ENCODE measurements at places on chromosomes 3 and 15.

GRCh38 chr3:122628567-122628966 lies 51.1 kb downstream of the PARP15 start:
- no peak for DNase-seq

DNA sequence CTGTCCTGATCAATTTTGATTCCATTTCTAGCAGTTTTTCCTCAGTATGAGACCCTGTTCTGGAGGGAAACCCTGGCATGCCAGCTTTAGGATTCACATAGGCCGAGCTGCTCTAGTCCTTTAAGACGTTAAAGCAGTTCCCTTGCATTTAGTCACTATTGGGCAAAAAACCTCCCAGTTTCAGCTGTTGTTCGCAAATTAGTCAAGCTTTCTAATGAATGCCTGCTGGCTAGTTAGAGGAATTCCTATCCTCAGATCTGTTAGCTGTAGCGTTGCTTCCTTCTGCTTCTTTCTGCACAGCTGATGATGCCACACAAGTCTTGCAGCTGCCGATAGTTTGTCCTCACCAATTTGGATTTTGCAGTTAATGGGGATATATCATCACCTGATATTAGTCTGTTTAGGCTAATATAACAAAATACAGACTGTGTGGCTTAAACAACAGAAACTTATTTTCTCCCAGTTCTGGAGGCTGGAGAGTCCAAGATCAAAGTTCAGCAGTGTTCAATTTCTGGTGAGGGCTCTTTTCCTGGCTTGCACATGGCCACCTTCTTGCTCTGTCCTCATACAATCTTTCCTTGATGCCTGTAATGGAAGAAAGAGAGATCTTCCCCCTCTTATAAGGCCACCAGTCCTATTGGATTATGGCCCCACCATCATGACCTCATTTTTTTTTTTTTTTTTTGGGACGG lies 7.5 kb upstream of the UBL7 start:
- no peak for DNase-seq

- DNase-seq: no peak
Observed at GRCh38 chr3:156300371-156300770, 180.0 kb downstream of the KCNAB1 start.

GRCh38 chr15:98582900-98583554 lies 65.3 kb upstream of the IGF1R start:
- no peak for DNase-seq

DNA sequence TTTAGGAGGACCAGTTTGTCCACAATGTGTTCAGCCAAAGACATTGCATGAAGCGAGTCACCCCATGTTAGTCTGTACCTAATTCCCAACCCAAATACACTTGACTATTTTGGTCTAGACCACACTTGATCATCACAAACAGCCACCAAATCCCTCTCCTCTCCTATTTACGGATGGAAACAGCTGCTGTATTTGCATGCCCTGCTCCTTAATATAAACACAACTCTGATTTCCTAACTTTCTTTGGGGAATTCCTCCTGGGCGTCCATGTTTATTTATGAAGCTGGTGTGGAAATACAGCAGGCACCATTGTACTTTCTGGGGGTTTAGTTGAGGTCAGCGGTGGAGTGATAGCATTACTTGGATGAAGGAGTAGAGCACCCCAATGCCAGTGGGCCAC lies 235.2 kb downstream of the TLE3 start:
- no peak for DNase-seq

GRCh38 chr3:51384055-51384725 lies 901 bp upstream of the MANF start:
- DNase-seq: no peak

DNA sequence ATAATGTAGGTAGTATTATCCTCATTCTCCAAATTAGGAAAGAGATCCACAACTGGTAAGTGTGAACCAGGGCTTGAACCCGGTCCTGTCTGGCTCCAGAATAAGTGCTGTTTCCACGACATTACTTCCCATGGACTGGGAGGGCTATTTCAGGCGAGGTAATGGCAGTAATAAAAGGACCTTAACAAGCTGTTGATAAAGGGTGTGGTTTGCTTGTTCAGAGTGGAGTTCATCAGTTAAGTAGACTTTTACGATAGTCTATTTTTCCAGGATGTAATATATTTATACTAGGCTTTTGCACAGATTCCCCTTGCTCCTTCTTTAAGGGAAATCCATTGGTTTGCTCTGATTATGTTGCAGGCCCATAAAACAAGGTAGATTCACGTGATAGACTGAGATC lies 88.4 kb upstream of the TNFAIP8L3 start:
- DNase-seq: no peak

- DNase-seq: peak; percentile 54
Observed at GRCh38 chr3:125585595-125586223, 9.6 kb downstream of the OSBPL11 start.

DNA sequence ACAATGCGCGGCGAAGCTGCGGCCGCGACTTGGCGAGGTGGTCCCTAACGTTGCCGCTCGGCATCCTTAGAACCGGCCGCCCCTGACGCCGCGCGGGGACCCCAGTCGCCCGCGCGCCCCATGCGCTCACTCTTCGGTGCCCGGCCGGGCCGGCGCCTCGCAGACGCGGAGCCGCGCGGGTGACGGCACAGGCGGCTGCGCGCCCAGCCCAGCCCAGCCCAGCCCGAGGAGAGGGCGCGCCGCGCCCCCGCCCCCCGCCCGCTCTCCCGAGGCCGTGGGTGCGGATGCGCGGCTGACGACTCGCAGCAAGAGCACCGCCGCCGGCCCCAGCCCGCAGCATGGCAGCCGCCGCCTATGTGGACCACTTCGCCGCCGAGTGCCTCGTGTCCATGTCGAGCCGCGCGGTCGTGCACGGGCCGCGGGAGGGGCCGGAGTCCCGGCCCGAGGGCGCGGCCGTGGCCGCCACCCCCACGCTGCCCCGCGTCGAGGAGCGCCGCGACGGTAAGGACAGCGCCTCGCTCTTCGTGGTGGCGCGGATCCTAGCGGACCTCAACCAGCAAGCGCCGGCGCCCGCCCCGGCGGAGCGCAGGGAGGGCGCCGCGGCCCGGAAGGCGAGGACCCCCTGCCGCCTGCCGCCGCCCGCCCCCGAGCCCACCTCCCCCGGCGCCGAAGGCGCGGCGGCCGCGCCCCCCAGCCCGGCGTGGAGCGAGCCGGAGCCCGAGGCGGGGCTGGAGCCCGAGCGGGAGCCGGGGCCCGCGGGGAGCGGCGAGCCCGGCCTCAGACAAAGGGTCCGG lies 437 bp downstream of the KLF13 start:
- DNase-seq: no peak

- DNase-seq: no peak
Observed at GRCh38 chr3:55091381-55092225, 163.7 kb upstream of the LRTM1 start.

GRCh38 chr3:48248095-48248850 lies 7.4 kb downstream of the ZNF589 start:
- no peak for DNase-seq

GRCh38 chr3:28575746-28576613 lies 227.4 kb upstream of the AZI2 start:
- DNase-seq: peak; percentile 65

DNA sequence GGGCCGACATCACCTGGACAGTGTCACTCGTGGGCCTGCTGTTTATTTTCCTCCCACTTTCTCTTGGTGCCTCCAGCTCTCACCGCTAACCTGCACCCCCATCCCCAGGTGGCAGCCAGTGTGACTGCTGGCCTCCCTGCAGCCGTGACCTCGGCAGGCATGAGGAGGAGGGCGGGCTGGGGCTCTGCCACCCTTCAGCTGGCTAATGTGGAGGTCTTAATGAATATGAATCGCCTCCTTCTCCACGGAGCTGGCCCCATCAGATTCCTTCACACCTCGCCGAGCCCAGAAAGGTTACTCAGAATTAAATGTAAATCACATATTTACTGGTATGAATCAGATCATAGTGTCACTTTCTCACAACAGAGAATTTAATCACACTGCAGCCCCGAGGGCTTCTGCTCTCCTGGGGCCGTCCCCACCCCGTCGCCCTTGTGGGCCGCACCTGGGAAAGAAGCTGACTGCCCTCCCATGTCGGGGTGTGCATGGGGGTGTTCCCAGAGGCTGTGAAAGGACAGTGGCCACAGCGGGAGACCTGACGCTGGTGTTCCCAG lies 171.1 kb upstream of the TLE3 start:
- DNase-seq: no peak

- no peak for DNase-seq
Observed at GRCh38 chr3:55655544-55655943, 168.4 kb upstream of the WNT5A start.

- DNase-seq: no peak
Observed at GRCh38 chr15:41429003-41429890, 12.4 kb downstream of the RTF1 start.

DNA sequence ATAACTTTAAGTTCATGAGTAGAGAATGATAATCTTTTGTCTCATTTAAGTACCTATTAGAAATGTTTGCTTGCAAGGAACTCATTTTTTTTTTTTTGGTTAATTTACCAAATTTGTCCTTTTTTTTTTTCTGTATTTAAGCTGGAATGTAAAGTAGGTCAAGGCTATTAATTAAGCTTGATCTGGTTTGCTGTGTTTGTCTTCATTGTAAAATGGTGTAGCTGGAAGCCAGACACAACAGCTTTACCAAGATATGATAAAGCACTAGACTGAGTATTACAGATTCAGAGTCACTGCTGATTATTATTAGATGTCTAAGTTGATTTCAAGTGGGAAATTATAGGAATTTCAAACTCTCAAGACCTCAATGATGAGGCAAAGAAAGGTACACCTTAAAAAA lies 15.0 kb upstream of the ZPLD1 start:
- DNase-seq: no peak

DNA sequence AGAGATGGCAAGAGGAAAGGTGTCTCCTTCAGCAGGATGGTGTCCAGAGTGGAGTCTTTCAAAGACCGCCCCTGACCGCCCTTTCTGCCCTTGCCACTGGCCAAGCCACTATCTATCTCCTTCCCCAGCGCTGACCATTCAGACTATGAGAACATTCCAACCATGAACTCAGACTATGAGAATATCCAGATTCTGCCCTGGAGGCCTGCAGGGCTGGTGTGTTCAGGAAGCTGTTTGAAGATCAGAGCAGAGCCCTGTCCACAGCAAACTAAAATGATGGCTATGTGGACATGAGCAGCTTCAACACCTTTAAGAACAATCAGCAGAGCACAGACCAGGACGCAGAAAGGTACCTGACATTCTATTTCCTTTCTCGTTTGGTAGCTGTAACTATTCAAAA lies 57.3 kb upstream of the WNT7A start:
- no peak for DNase-seq

DNA sequence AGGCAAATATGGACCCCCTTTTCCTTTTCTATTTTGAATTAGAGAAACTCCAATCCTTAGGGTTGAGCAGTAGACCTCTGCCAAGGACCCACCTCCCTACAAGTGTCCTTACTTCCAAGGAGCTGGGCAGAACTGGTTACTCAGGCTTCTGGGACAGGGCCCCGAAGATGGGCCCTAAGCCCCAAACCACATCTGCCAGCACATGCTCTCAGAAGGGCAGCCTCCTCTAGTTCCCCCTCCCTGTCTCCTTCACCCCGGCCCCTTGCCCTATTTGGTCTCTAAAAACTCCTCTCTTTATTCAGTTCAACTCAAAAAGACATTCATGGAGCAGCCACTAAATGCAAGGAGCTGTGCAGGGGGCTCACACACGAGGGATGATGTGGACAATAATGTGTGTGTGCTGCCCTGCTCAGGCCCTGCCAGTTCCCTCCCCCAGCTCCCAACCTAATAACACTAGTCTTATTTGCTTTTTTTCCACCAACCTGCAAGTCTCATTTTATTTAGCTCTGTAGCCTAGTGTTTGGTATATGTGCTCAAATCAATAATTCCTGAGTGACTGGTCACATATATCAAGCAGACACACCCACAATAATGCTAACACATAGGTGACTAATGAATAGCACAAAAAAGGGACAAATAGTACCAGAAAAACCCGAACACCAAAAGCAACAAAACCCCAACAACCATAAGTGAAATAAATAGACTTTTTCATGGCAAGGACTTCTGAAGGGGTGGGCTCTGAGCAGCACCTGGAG lies 12.2 kb downstream of the ZDHHC3 start:
- no peak for DNase-seq

- no peak for DNase-seq
Observed at GRCh38 chr3:8765528-8765927, 3.9 kb downstream of the OXTR start.

DNA sequence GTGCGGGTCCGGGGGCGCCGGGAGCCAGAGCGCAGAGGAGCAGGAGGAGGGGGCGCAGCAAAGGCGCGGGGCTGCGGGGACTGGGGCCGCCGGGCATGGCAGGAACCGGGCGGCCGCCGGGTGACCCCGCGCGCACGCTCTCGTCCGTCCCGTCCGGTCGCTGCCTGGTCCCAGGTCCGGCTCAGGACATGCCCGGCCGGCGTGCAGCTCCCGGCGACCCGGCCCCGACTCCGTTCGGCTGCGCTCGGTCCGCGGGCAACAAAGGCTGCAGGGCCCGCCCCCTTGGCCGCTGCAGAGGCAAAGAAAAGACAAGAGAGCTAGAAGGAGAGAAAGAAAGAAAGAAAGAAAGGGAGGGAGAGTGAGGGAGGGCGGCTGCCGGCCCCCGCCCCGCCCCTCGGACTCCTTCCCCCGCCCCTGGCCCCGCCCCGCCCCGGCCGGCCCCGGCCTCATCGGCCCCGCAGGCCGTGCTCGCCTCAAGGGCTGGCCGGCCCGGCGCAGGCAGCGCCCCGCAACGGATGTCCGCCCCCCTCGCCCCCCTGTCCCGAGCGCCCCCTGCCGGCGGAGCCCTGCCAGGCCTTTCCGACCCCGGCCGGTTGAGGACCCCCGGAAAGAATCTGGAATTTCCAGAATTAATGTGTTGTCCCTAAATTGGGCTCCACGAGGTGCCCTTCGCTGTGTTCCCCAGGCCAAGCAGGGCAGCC lies at the start of gene ADAMTS7:
Gene ADAMTS7, minus strand, starts transcription at position 341 of the 701 bp plus-strand sequence. Its CDS starts 244 bp downstream, at position 97.
- DNase-seq: no peak

DNA sequence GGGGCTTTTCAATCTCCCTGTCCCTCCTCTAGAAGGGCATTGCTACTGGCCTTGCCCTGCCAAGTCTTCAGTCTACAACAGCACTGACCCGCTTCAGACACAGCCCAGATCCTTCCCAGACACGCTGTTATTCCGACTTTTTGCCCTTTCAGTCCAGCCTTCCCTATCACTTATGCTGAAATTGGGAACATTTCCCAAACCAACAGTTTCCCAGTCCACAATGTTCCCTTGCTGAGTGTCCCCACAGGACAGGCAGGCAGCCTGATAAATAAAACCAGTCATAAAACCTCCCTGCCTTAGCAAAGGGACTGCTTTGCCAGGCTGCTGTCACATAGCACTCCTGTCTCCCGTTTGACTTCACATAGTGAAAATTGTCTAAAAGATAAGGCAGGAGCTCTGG lies 43.5 kb downstream of the GOLGA6L2 start:
- DNase-seq: no peak

DNA sequence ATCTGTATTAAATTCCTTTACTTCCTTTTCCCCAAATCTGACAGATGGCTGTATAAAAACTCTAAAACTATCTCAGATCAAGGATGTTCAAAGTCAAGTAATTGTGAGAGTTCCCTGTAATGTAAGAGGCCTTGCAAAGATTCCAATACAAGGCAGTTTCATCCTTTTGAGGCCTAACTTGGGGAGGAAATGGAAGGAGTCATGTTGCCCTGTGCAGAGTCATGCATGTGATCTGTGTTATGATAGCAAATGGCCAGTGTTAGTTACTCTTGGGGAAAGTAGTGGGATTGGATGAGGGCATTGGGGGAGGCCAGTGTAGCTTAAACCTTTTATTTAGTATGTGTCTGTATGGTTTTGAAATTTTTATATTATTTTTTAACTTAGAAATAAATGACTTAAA lies 23.7 kb upstream of the FBXL22 start:
- no peak for DNase-seq

All from NCI-H1092 treated with DMSO at 0.1 percent for 48 hours (cell line).